GM12892 (cell line): ENCODE measurements at places on chromosomes 1 and 21.

GRCh38 chr1:26290882-26291261 lies 11.0 kb downstream of the SH3BGRL3 start:
- no peak for DNase-seq

DNA sequence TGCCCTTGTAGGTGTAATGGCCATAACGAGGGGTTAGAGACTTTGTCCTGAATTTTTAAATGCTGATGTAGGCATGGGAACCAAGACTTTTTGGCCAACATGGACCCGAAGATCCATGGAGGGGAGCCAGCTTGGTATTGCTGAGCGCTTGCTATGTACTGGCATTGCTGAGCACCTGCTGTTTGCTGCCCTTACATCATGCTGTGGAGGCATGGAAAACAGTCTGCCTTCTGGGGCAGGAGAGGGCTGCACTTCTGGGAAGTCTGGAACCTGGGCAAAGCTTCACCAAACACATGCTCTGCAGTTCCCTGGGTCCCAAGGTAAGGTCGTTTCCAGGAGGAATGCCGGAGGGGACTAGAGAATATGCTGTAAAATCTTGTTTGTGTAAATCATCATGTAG lies 86.3 kb upstream of the CNIH3 start:
- no peak for DNase-seq

DNA sequence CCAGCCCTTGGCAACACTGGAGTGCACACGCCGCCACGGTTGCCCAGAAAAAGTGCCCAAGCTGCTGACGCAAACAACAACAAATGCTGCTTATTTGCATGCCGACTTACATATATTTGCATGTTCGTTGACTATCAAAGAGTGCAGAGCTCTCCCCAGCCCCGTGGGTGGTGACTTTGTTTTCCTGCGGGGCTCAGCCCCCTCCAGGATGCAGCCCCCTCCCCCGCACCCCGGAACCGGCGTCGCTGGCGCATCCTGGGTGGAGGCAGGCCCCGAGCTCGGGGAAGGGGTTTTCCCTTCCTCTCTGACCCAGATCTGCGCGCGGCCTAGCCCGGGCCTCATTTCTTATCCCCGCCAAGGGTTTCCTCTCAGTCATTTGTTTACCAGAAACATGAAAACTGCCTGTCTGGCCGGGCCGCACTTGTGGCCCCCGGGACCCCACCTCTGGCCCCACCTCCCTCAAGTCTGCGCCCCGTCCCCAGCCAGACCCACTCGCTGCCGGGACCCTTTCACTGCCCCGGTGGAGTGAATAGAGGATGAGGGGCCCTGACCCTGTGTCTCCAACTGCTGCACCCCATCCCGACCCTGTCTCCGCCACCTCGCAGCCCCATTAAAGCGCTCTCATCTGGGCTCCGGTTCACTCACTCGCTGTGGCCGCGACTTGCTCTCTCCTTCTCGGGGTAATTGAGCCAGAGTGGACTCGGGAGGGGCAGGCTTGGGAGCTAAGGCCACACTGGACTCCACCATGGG lies 5.5 kb downstream of the TNFRSF25 start:
- peak; percentile 63 for DNase-seq

DNA sequence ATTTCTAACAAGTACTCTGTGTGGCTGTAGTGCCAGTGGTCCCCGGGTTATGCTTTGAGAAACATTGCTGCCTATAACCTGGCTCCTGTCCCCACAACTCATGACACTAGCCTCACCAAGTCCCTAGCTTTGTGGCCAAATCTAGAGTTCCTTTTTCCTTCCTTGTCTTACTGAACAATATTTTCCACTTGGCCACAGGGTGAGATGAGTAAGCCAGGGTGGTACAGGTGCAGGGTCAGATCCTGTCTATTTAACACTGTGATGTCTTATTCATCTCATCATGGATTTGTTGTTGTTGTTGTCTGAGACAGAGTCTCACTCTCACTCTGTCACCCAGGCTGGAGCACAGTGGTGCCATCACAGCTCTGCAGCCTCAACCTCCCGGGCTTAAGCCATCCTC lies 18.6 kb downstream of the ARMH1 start:
- no peak for DNase-seq

- no peak for DNase-seq
Measured at GRCh38 chr1:212641956-212642355, 33.4 kb downstream of the ATF3 start.

GRCh38 chr1:36492491-36492890 lies 9.8 kb upstream of the CSF3R start:
- DNase-seq, result no peak

- no peak for DNase-seq
Measured at GRCh38 chr1:74714429-74715235, 18.2 kb downstream of the CRYZ start.

DNA sequence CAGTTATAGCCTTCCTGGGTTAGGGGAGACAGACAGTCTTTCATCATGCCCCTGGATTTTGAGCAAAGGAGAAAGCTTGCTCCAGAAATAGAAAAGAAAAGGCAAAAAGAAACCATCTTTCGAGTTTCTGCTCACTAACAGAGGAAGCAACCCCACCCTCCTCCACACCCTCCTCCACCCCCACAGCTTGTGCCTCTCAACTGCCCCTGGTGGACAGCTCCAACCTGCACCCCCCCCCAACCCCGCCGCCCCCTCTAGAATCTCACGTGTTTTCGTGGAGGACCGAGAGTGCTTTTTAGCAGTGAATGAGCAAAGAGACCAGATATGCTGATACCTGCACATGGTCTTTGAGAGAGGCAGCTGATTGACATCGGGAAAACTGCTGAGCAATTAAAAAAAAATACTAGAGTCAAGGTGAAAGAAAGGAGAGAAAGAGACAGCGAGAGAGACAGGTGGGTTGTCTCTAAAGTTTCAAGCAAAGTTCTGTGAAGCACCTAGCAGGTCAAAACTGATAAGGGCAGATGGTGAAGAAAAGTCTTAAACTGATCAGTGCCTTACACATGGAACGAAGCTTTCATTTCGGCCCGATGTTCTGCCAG lies 358.3 kb downstream of the KIF26B start:
- no peak for DNase-seq

GRCh38 chr1:150409504-150410362 lies 45.8 kb downstream of the RPRD2 start:
- DNase-seq, result no peak

GRCh38 chr1:208045463-208046260 lies 134.7 kb upstream of the CD34 start:
- no peak for DNase-seq

GRCh38 chr1:60895701-60896100 lies 186.7 kb upstream of the NFIA start:
- no peak for DNase-seq

GRCh38 chr1:85611856-85612255 lies 31.3 kb downstream of the CCN1 start:
- no peak for DNase-seq

DNA sequence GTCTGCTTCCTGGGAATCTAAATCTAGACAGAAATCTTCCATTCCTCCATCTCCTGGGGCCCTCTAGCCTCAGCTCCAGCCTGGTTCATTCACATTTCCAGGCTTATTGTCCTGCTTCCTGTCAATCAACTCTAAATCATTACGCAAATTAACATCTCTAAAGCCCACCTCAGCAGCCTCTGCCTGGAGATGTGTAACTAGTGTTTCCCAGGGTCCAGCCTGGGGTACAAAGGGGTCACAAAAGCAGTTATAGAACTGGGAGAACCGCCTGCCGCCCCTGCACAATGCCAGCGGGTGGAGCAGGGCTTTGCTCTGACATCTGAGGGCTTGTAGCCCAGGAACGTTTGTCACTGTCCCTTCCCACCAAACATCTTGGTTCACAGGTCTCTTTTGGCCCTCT lies 373.5 kb downstream of the RRAGC start:
- DNase-seq, result no peak
